NCI-H1694 treated with DMSO at 0.1 percent for 48 hours (cell line): ENCODE measurements at places on chromosomes 6 and 20.
A peak's percentile ranks its signal among the peaks of the same experiment; 100 is the strongest.

GRCh38 chr6:67887419-67887746, 747.7 kb upstream of the ADGRB3 start:
- no peak for DNase-seq

GRCh38 chr6:114271405-114271804, 71.4 kb downstream of the HS3ST5 start:
- DNase-seq: no peak

- DNase-seq: no peak
These were observed 62.0 kb upstream of the CD93 start for GRCh38 chr20:23147964-23148730.

DNA sequence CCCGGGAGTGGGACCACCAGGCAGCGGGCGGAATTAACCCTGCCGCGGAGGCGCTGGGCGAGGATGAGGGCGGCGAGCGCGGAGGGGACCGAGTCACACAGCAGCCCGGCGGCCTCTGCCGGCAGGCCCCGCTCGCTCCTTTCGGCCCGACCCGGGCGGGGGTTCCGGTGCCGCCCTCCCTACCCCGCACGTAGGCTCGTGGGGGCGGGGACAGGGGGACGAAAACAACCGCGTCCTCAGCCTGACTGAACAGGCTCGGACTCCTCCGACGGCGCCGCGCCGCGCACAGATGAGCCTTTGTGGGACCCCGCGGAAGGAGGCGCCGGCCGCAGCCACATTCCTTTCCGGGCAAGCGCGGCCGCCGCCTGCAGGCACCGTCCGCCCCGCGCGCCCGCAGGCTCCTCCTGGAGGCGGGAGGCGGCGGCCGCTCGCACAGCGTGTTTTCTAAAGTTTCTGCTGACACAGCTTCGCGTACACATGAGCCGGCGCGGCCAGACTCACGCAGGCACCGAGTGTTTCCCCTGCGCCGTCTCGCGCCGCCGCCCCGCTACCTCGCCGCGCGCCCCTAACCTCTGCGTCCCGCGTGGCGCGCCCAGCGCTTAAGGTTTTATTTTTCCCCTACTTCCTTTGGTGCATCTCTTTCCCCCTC, 244.3 kb downstream of the ARID1B start:
- DNase-seq: peak; percentile 33

DNA sequence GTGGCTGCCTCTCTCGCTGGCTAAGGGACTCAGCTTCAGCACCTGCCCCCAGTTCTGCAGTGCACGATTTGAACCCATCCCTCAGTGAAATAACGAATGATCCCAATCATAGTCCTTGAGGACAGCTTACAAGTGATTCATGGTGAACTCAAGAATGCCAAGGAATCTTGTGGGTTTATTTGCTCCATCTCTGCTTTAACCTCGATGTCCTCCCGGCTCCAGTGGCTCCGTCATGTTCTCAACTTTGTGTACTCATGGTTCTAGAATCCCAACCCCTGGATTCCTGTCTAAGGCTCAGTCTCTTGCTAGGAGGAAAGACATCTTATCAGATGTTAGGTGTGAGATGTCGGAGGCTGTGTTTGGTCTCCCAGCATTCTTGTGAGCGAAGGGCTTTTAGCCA, 29.0 kb upstream of the GTSF1L start:
- no peak for DNase-seq
